HCT116 (cell line): ENCODE measurements at places on chromosomes 3 and 15. TPM values are rescaled to one million over a fixed set of nuclear protein-coding genes. Genes with fewer than 3 reads are reported as not detected.

GRCh38 chr15:24878153-24878552 is 76.6 kb upstream of the SNRPN start:
- DNase-seq: no peak

POPDC2 gene
- total RNA-seq: 1.6 TPM

DNA sequence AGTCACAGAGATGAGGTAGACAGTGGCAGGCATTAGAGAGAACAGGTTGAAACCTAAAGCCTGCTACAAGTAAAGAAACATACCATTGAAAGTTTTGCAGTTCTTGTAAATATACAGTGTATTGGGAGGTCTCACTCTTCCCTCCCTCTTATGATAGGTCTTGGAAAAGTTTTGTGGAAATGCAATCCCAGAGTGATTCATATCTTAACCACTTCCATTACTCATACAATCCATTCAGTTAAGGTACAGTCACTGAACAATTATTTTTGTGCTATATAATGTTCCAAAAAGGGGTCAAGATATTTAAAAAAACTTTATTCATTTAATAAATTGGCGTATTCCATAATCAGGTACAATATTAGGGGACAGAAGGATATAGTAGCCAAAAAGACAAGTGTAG is 737.7 kb upstream of the ALCAM start:
- DNase-seq: peak; percentile 23

SLCO2A1 gene
- total RNA-seq: 0.52 TPM

DNA sequence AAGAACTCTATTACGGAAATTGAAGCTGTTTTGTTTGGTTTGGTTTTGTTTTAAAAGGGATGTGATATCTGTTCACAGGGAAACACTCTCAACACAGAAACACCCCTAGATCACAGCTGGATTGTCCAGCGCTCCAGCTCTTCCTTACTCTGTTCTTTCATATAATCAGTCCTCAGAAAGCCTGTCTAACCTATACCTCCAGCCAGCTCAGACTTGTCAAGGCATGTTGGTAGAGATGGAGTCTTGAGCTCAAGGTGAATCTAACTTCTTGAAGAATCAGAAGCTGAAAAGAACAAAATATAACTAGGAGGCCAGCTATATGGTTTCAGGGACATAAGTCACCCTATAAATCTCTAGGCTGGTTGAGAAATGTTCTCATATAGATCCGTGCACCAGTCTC is 110.2 kb upstream of the EPHA3 start:
- no peak for DNase-seq

DNA sequence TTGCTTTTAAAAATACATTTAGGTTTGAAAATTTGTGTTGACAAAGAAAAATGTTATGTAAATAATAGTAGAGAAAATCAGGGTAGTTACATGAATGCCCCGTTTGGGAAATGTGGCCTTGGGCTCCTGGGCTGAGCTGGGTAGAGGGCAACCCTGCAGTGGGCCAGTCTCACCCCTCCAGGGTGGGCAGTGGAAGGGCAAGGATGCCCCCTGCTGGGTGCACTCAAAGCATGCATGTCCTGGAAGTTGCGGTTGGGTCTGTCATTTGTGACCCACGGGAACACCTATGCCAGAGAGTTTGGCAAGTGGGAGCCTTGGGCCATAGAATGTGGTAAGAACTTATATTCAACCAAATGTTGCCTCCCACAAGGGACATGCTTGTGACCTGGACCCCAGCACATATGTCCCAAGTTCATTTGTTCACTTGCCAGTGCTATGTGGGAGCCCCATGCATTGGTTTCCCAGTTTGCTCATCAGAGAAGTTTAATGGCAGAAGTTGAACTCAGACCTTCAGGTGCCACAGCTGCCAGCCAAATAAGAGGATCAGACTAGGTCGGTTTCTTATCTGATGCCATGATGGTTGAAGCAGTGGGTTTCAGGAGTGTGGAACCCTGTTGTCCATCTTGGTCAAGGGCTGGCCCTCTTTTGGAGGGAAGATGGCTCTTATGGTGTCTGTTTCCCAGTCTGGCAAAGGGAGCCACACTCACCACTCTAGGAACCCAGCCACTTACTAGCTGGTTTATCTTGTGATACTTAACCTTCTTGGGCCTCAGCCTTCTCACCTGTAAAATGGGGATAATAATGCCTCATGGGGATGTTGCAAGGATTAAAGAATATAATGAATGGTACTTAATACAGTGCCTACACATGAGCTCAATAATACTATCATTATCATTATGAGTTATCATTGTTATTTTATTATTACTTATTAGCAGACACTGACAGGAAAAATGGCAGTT is 2.5 kb upstream of the PLCB2 start:
- DNase-seq: peak; percentile 40

CFAP100 gene
- not detected for total RNA-seq
